ENCODE measurements at places on chromosomes 2 and 18.

DNA sequence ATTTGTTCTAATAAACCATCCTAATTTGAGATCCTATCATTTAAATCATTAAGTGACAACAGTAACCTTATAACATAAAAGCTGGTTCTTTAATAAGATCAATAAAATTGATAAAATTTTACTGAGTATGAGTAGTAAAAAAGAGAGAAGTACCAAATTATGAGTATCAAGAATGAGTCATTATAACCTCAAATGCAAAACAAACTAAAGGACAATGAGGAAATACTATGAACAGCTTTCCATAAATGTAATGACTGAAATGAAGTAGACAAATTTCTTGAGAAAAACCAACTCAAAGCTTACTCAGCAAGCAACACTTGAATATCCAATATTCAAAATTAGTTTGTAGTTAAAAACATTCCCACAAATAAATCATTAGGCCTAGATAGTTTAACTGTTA, 433.0 kb downstream of the ZEB2 start:
- no peak for DNase-seq

DNA sequence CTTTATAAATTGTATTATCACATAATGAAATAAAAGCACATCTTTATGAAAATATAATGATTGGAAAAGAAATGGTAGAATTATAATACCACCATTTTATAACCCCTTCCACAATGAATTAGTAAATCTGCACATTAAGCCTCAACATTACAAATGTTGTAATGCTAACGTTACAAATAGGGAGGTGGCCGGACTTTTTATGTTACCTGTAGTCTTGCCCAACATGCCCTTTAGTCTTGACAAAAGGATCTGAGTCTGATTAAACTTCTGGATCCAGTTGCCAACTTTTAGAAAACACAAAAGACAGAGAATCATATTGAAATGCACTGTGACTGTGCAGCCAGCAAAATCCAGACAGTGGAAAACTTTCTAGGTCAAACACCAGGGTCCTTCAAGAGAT, 617.3 kb downstream of the KCNJ3 start:
- no peak for DNase-seq

DNA sequence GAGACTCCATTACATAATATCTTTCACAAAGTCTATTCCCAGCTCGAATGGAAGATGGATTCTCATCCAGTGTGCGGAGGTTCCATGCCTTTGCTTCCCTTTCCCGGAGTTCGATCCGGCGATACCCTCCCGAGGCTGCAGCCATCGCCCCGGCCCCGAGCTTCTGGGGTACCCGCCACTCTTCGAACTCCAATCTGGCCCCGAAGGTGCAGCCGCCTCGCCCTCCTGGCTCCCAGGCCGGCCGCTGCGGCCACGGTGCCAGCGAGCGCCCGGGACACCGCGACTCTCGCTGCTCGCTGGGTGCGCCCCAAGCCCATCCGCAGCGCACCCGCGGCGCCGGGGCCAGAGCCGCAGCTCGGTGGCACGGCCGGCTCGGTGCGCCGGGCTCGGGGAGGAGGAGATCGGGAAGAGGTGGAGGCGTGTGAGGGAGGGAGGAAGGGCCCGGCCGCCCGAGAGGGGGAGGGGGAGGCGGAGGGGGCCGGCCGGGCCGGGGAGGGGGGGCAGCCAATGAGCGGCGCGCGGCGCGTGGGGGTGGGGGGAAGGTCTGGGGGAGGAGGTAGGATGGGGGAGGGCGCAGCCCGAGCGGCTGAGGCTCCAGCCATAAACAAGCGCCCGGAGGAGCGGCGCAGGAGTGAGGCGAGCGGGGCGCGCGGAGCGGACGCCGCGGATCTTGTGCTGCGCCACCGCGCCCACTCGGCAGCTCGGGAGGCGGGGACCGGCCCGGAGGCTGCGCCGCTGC, at the start of gene CRIM1:
CRIM1 (plus strand) TSS at position 628 of the 739 bp plus-strand sequence. CDS start 515 bp downstream, outside the sequence.
- no peak for DNase-seq

DNA sequence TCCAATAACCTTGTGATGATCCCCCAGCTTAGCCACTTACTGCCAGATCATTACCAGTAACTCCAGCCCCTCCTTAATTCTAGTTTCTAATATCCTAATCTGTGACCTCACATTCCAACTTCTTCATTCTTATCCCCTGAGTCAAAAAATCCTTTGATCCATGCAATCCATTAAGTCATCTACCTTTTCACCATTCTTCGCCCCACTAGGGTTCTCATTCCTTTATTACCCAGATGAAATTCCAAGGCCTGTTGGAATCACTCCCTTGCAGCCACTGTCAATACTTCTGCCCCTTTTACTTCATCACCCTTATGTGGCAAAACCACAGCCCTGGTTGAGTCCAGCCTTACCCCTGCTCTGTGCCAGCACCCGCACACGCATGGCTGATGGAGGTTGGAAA, 20.3 kb upstream of the IL36G start:
- DNase-seq = no peak

DNA sequence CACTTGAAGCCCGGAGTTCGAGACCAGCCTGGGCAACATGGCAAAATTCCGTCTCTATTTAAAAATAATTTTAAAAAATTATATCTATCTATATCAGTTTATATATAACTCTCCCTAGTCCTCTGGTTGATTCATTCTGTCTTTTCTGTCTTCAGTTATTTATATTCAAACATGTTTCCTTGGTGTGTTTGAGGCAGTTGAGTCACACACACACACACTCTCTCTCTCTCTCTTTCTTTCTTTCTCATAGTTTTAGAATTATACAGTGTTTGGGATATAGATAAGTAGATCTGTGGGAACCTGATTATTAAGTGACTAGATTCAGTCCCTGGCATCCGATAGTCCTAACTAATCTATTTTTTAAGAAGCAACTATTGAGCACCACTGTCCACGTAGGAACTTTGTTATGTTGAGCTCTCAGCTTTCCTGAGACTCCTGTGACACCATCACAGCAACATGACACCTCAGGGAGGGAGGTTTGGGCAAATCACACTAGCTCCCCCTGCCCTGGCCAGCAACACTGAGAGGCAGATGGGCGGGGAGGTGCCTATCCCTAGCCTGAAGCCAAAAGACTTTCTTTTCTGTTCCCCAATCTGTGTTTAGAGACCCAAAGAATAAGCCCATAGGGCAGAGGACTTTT, 482.7 kb downstream of the DLGAP1 start:
- DNase-seq = no peak

DNA sequence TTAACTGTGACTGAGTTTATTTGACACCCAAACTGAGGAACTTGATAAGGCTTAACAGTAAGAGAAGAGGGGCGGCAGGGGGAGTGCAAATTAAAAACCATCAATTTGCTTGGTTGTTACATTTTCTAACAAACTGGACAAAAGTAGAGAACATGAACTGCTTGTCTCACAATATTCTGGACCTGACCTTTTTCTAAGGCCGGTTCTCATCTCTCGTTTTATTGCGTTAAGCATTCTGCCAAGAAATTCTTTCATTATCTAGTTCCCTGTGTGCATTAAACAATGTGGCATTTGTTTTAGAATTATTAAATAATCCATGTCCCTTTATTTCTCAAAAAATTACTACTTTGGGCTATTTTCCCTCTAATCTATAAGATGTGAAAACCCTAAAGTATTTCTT, 565.2 kb upstream of the PKDCC start:
- DNase-seq = no peak

GRCh38 chr2:160381425-160381951, 112.1 kb downstream of the RBMS1 start:
- DNase-seq = no peak

- no peak for DNase-seq
Measured at GRCh38 chr2:110994250-110994961, 126.3 kb upstream of the BCL2L11 start.

- DNase-seq = no peak
Measured at GRCh38 chr2:158969162-158969714, 798 bp downstream of the TANC1 start.

- DNase-seq = no peak
Measured at GRCh38 chr18:32754508-32755263, 18.1 kb downstream of the KLHL14 start.

GRCh38 chr2:15377202-15377601, 183.9 kb downstream of the NBAS start:
- no peak for DNase-seq

DNA sequence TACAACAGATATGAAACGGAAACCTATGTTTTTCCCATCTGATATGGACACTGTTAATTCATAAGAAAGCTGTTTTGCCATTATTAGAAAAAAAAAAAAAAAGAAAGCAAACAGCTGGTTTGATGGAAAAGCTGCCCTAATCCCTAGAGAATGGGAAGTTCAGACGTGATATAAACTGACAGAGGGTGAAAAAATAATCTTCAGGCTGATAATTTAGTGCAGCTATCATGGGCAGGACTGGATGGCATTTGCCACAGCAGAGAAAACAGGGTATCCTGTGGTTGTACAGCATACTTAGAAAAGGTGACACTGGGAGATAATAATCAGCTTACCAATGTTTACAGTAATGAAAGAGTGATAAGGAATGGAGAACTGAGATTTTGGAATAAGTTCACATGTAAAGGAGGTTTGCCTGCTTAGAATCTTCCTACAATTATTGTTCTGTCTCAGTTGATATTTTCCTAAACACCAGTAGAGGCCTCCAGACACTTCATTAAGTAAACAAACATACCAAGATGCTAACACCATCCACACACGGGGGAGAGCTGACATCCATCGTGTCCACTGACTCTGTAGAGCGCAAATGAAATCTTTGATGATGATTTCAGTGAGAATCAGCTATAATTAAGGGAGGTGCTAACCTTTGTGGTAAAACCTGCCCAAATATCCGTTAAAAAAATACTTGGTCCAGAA, 211.6 kb upstream of the MMADHC start:
- DNase-seq = no peak

DNA sequence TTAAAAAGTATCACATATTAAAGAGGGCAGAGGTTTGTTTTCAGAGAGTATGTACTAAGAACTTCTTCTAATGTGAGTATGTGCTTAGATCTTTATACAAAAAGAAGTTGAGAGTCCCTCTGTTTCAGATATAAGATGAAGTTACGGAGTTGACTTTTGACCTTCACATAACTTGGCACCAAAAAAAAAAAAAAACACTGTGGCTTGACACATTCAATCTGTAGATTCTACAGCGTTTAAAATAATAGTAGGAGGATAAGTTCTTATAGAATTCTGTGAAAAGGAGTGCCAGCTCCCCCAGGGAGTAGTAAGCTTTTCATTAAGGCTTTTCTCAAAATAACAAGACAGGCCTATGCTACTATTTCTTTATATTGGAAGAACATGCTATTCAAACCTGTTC, 105.4 kb upstream of the LRP1B start:
- DNase-seq = no peak

GRCh38 chr18:21090680-21091079, 20.9 kb downstream of the ROCK1 start:
- DNase-seq = no peak

DNA sequence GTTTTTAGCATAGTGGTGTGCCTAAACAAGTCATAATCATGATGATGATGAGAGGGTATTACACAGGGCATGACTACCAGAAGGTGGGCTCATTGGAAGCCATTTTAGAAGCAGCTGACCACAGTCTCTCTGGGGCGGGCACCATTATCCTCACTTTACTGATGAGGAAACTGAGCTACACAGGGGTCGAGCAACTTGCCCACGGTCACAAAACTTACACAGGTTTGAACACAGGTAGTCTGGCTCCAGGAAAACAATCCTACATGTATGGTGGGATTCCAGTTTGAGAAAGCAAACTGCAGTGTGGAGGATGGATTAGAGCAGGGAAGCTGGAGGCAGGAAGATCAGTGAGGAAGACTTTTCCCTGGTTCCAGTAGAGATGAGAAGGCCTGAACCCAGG, 6.2 kb downstream of the RHOB start:
- DNase-seq = no peak

GRCh38 chr18:55407191-55407590, 180.8 kb downstream of the TCF4 start:
- DNase-seq = no peak

- no peak for DNase-seq
Measured at GRCh38 chr2:160427629-160428404, 65.8 kb downstream of the RBMS1 start.

DNA sequence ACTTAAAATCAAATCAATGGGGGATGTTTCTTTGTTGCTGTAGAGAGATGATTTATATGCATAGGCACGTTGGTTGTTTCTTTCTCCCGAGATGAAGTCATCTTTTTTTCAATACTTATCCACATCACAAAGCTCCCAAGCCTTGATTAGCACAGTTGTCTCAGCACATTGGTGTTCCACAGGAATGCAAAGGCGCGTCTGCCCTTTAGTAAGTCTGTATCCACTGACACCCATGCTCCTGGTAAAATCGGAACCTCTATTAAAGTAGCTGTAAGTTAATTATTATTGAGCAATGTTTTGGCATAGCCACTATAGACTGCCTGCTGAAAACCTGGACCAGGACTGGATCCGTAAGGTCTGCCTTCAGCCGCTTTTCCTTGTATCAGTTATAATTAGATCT, 77.6 kb upstream of the RBM44 start:
- DNase-seq = no peak

DNA sequence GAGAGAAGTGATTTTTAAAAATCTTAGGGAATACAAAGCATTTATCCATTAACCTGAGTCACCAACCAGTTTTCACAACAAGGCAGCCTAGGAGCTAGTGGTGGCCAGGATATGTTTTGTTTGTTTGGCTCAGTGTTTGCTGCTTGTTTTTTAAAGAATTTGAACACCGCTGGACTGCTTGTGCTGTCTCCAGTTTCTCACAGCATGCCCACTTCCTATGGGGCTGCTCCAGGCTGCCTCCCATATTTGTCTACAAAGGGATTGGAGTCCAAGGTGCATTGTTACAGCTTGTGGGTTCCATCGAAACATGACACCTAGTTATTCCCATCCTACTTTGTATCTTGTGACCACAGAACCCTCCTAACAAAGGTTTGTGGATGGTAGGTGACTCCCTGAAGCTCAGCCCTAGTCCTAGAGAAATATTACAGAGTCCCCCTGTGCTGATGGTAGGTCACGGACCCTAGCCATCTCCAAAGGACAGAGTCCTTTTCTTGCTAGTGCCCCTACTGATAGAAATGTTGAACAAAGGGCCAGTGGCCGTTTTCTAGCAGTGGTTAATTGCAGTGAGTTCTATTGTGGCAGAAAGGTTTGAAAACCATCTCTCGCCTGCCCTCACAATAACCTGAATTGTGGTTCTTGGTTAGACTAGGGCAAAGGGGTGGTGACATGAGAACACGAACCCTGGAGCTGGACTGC, 23.2 kb downstream of the GPR39 start:
- DNase-seq = no peak

- no peak for DNase-seq
Measured at GRCh38 chr18:74507927-74508326, 11.8 kb downstream of the CNDP2 start.

GRCh38 chr2:179884193-179884592, 22.8 kb upstream of the ZNF385B start:
- no peak for DNase-seq

DNA sequence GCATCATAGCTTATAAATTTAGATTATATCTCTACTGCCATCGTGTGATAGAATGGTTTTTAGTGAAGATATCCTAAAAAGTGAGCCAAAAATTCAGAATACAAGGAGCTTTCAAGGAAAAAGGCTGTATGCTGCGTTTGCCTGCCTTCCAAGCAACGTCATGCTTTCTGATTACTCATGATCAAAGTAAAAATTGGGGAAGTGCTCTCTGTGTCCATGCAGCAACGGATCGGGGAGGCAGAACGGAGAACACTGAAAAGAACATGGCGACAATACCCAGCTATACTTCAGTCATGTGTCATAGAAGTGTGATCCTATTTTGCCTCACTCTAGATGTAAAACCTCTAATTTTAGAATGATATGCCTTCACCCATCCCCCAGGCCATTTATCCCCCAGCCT, 185.7 kb downstream of the SUCLG1 start:
- no peak for DNase-seq

GRCh38 chr2:178485356-178485755, 5.1 kb downstream of the PLEKHA3 start:
- DNase-seq = no peak

Data from stimulated activated CD8-positive, alpha-beta memory T cell treated with anti-CD3 and anti-CD28 coated beads, Interleukin-7, amount 100 ng/mL, for 1 hour (primary cell).